ENCODE measurements at places on chromosomes 7 and 10.

DNA sequence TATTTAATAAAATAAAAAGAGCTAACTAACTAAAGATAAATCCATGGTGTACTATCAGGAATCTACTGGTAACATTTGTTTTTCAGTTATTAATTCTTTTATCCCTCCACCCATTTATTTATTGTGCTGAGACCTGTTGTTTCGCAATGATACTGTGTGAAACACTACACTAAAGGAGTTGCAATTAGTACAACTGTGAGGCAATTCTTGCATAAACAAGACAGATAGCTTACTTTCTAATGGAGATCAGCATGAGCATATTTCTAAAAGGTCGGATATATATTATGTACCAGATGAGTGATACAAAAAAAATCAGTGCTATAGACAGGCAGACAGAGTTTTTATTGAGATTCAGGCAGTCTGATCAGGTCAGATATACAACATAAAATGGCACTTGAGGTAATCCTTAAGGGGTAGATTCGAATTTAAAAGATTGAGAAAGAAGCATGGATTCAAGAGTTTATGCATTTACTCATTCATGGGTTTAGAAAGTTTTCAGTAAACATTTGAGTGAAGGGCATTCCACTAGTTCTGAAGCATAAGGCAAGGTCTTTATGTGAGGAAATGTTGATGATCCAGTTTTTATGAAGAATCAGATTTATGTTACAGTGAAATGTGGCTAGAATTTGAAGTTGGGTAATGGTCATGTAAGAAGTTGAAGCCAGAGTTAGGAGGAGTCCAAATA lies 147.6 kb downstream of the POLR1F start:
- no peak for DNase-seq

DNA sequence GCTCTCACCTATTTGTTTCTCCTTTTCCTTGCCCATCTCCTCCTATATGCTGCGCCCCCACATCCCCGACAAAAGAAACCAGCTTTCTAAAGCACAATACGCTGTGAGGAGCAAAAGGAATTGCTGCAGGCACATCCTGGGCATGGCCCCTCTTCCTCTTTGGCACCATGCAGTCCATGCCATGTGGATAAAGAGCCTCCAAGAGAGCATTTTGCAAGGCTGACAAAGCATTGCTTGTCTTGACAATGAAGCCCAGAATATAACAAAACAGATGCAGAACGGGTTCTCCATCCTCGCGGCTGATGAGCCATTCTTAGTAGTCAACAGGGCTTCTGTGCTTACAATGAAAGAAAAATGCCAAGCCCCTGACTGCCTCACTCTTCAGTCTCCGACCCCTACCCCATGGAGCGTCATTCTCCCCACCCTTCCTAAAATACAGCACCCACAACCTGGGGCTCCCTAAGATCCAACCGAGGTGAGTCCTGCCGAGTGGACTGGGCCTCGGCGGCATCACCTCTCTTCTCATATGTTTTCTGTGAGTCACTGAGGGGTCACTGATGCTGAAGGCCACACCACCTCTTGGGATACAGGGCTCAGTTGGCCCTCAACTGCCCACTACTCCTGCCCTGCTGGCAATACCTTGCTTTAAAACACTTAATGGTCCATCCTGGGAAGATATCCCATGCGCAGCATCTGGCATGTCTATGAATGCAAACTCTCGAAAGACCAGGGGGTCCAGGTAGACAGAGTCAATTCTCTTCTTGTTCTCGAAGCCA lies 47.5 kb downstream of the GSDME start:
- DNase-seq: no peak

DNA sequence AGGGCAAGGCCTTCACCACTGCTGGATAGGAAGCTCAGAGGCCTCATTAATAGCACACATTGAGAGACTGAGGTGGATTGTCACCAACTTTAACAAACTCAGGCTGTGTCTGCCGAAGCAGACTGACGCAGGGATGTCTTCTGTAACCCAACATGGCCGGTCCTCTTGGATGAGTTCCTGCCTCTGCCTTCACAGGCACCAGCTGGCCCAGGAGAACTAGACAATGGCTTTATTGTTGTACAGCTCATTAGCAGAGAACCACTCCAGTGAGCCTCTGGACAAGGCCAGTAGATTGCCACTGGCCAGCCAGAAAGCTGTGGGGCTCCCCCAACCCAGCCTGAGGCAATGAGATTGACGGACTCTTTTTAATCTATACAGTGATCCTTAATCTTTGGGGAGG lies 9.4 kb downstream of the NODAL start:
- no peak for DNase-seq

- DNase-seq: no peak
Observed at GRCh38 chr10:124265776-124266467, 152.8 kb downstream of the OAT start.

DNA sequence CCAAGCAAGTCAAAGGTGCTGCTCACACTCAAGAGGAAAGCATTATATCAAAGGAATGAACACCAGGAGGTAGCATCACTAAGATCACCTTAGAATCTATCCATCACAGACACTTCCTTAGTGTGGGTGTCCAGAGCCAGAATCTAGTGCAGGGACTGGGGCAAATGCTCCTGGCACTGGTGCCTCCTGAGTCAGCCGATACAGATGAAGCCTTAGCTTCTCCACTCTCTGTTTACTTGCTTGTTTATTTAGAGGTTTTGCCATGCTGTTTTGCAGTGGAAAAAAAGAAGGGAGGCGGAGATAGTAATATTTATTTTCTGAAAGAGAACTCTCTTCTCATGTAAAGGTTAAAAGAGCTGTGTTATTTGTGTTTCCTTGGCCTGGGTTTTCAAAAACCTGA lies 303.1 kb downstream of the WDR11 start:
- DNase-seq: no peak

GRCh38 chr7:150939466-150939865 lies 38.7 kb downstream of the KCNH2 start:
- no peak for DNase-seq

- no peak for DNase-seq
Observed at GRCh38 chr10:33416209-33416608, 81.7 kb upstream of the NRP1 start.

DNA sequence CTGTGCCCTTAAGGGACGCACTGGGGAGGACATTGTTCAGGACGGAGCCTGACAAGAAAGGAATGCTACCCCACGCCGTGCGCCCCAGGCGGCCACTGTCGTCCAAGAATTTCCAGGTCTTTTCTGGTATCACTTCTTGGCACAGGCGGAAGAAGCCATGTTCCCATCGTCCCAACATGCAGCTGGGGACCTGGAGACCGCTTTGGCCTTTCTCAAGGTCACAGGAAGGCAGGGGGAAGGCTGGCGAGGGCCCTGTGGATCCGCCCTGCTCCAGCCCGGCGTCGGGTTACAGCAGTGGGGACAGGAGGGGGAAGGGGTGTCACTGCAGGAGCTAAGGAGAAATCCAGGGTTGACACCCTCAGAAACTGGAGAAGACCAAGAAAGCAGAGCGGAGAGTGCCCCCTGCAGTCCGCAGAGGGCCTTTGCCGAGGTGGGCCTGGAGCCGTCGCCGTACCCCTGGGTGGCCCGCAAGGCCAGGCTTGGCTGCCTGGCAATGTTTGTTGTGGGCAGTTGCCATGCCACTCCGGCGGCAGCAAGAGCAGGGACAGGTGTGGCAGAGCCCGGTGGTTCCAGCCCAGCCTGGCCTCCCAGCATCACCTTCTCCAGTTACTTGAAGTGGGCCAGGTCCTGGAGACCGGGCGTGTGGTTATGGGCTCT lies 104.1 kb downstream of the LHPP start:
- DNase-seq: no peak

- DNase-seq: no peak
Observed at GRCh38 chr10:86979296-86979818, 11.1 kb downstream of the ADIRF start.

- no peak for DNase-seq
Observed at GRCh38 chr7:153657182-153657800, 394.9 kb upstream of the DPP6 start.

GRCh38 chr10:101123815-101124617 lies 7.1 kb upstream of the TLX1 start:
- DNase-seq: no peak

GRCh38 chr10:116198676-116199035 lies 74.3 kb downstream of the GFRA1 start:
- no peak for DNase-seq

DNA sequence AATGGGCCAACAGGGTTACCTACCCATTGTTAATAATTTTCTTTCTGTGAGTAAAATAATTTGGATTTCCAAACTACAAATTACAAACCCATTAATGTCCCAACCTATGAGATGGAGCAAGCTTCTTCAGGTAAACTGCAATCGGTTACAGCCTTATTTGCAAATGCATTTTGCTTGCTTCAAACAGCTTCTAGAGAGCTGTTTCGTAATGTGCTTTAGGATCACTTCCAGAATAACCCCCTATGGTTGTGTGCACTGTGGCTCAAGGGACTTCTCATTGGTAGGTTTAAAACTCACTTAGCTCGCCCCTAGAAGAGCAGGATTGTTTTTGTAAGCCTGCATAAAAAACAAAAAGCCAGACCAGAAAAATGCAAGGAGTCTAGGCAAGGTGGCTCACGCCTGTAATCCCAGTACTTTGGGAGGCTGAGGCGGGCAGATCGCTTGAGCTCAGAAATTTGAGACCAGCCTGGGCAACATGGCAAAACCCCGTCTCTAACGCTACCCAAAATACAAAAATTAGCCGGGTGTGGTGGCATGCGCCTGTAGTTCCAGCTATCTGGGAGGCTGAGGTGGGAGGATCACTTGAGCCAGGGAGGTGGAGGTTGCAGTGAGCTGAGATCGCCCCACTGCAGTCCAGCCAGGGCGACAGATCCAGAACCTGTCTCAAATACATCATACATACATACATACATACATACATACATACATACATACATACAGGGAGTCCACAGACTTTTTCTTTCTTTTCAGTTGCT lies 3.3 kb upstream of the MAP3K8 start:
- DNase-seq: no peak

- no peak for DNase-seq
Observed at GRCh38 chr7:76296743-76297740, 5.4 kb upstream of the HSPB1 start.
